ENCODE measurements at places on chromosomes 7 and 10. TPM values are rescaled to one million over a fixed set of nuclear protein-coding genes. Genes with fewer than 3 reads are reported as not detected.
A peak's percentile ranks its signal among the peaks of the same experiment; 100 is the strongest.

DNA sequence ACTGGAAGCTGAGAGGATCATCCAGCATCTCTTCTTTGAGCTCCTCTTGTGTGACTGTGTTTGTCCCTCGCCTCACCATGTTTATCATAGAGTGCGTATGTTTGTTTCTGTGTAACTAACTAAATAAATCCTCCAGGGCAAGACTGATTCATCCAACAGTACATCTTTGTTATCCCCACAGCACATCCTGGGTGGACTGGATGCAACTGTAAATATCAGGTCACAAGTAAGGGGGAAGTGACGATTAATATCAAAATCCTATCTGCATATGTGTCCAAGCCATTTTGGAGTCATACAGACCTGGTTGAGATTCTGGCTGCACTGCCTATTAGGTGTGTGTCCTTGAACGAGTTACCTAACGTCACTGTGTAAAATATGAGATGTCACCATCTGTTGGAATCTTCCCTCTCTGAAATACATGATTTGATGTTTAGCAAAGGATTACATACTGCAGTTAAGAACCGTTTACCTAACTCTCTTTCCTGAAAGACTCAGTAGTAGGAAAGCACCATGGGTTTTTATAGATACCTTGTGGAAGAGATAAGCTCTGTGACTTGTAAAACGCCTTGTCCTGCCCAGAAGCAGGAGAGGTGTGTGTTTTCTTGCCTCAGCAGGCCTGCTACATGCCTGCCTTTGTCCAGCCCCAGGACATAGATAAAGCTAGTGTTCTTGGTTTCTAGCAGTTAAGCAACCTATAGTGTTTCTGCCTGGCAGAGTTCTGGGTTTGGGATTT lies 25.8 kb downstream of the WBP1L start:
- DNase-seq: no peak

ANKRD26 gene
- total RNA-seq: 12.3 TPM

APBB1IP gene
- total RNA-seq: 2.8 TPM

DNA sequence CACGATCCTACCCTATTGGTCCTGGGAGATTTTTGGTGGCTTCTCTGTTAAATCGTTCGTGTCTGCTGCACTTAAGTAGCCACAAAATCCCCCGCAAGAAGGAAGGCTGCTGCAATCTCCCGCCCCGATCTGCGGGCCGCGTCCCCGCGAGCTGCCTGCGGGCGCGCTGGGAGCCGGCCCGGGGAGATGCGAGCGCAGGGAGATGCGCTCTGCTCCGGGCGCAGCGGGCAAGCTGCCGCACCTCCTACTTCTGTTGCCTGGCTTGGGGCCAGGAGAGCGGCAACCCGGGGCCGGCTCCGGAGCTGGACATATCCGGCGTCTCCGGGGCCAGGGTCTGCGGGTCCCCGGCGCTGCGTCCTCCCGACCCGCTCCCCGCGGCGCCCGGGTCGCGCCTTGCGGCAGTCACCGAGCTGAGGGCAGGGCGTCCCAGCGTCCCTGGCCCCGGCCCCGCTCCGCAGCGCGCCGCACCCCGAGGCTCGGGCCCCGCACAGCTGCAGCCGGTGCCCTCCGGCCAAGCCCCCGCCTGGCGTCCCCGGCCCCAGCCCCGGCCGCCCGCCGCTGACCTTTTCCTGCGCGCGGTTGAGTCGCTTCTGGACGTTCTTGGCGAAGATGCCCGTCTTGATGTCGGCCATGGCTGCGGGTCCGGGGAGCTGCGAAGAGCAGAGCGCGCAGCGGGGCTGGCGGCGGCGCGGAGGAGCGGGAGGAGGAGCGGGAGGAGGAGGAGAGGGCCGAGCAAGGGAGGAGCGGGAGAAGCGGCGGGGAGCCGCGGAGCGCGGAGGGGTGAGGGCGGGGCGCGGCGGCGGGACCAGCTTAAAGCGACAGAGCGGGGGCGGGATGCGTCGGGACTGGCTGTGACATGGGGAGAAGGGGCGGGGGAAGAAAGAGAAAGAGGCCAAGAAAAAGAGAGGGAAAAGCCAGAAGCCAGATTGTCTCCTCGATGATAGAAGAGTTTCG lies at the start of gene AMPH:
Gene AMPH, minus strand, starts transcription at position 654 of the 954 bp plus-strand sequence. Its CDS starts 22 bp downstream, at position 632.
- DNase-seq: peak; percentile 83

DNA sequence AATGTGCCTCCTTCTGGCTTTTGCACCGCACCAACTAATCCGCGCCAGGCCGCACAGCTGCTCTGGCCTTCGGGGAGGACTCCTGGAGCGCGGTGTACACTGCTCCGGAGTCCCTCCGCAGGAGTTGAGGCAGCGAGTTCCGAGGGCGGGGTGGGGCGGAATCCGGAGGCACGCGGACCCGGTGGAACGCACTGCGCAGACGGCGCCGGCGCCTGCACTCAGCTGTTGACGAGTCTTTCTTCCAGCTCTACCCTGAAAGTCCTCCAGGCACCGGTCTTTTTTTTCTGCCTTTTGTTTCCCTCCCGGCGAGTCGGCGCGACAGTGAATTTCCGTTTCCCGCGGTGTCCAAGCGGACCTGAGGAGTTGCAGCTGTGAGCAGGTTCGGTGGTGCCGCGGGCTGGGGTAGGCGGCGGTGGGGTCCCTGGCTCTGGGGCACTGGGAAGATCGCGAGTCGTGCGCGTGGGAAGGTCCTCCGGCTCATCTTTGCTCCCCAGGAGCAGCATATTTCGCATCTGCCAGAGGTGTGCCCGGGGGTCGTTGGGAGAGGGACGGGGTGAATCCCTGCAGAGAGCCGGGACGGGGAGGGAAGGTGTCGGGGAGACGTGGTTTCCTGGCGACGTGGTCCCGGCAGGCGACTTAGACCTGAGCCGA lies 44.1 kb downstream of the SFTPD start:
- peak; percentile 87 for DNase-seq

HABP2 gene
- total RNA-seq: not detected

GRCh38 chr10:46311501-46311951 lies 24.7 kb downstream of the ANTXRL start:
- no peak for DNase-seq

DNA sequence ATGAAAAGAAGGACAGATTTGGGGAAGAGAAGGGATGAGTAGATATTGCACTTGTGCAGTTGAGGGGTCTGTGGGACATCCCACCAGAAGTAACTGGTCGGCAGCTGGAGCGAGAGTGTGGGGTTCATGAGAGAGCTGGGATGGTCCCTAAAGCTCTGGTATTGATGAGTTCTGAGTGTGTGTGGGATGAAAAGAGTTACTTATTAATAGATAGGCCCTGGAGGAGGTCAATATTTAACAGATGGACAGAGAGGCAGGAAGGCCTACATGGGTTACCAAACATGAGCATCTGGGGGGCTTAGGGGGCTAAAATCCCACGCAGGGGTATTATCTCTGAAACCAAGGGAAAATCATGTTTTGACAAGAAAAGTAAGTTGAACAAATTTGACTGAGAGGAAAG lies 95.7 kb upstream of the SFMBT2 start:
- DNase-seq: no peak

DNA sequence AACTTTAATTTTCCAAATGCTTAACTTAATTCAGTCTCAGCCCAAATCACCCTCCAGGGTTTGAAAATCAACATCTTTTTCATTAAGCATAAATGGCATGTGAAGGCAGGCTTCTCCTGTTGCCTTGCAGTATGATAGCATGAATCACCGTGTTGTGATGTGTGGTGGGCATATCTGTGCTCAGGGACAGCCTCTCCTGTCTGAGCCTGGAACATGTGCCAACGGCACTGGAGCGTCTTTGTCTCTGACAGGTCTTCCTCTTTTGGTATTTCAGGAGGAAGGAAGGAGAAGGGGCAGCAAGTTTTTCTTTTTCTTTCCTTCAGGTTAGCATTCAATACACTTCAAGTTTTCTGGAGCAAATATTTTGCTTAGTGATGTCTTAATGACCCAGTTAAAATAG lies 57.6 kb downstream of the LRGUK start:
- DNase-seq: no peak

GRCh38 chr7:108294595-108294994 lies 161.6 kb downstream of the NRCAM start:
- no peak for DNase-seq
